ENCODE measurements at places on chromosomes 7 and 10. TPM values are rescaled to one million over a fixed set of nuclear protein-coding genes. Genes with fewer than 3 reads are reported as not detected.
A peak's percentile ranks its signal among the peaks of the same experiment; 100 is the strongest.

GRCh38 chr10:14371581-14371980 lies 40.9 kb upstream of the FRMD4A start:
- no peak for DNase-seq

Gene ATRNL1
- total RNA-seq: 6.9 TPM

Gene APBB1IP
- not detected for total RNA-seq

Gene ZNF804B
- not detected for total RNA-seq

- DNase-seq: no peak
Observed at GRCh38 chr7:150695654-150696053, 10.1 kb downstream of the GIMAP2 start.

Gene GSTK1
- total RNA-seq: 61.6 TPM

DNA sequence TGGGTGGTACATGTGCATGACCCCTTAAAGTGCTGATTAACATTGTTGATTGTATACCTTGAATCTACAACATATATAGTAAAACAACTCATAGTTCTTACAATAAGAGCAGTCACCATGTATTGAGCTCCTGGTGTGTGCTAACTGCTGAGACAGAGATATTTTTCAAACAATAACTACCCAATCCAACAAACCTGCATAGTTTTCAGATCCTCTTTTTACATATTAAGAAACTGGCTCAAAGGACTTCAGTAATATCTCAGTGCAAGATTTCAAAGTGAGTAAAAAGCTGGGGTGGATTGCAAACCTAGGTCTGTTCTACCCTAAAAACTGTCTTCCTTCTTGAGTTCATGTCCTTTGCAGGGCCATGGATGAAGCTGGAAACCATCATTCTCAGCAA lies 272.2 kb downstream of the SNX13 start:
- DNase-seq: no peak

Gene INSYN2A
- total RNA-seq: not detected

GRCh38 chr10:35351021-35351420 lies 14.7 kb downstream of the CCNY start:
- DNase-seq: no peak

- DNase-seq: peak; percentile 91
Observed at GRCh38 chr10:132223156-132223590, 36.4 kb downstream of the DPYSL4 start.

GRCh38 chr7:31110331-31111108 lies 58.4 kb downstream of the ADCYAP1R1 start:
- no peak for DNase-seq

Gene EN2
- total RNA-seq: not detected

GRCh38 chr10:22486431-22486830 lies 141.1 kb downstream of the SPAG6 start:
- no peak for DNase-seq

GRCh38 chr7:36638586-36639263 lies 85.6 kb downstream of the AOAH start:
- DNase-seq: no peak

GRCh38 chr7:47505312-47506007 lies 76.5 kb downstream of the TNS3 start:
- no peak for DNase-seq

Gene ASB4
- not detected for total RNA-seq

DNA sequence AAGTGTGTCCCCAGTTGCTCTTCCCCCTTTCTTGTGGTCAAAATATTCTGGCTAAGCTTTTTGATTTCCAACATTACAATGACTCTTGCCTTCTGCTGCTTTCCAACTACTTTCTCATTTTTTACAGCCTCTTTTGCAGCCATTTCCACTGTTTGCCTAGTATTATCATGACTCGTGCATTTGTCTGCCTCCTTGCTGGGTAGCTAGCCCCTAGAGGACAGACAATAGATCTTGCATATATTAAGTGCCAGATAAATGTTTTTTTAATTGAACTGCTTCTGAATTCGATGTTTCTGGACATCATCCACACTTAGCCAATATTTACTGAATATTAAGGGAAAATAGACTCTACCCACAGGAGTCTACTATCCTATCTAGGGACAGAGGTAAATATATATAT lies 124.5 kb downstream of the POU6F2 start:
- DNase-seq: no peak

DNA sequence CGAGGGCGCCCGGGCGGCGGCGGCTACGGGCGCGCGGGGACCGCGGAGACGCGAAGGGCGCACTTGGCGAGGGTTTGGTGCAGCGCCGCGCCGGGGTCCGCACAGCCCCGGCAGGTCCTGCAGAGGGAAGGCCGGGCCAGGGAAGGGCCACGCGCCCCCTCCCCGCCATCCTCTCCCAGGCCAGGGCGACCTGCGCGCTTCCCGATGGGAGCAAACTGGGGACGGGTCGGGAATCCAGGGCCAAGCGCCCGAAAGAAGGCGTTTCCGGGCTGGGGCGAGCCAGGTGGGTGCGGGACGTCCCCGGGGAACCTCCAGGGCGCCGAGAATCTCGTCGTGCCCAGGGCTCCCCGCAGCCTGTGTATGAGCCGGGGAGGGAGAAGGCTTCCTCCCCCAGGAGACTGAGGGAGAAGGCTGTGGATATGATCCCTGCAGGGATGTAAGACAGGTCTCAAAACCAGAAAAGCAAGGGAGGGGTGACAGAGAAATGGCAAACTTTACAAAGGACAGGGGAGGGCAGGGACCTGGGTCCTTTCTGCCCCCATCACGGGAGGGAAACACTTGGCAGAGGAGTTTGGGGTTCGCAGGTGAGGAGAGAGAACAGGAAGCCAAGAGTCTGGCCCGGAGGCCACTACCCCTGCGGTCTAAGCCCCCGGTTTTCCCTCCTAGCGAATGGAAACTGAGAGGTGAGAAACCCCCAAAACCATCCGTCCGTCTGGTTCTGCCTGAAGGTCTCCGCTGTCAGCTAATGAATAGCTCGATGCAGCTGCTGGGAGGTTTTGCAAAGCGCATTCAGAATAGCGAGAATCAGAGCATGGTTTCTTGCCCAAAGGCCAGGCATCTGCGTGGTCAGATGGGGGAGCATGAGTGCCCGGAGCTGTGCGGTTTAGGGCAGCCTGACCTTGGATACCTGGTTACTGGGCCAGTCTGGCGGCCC lies 674 bp downstream of the AMZ1 start:
- peak; percentile 51 for DNase-seq

Gene FFAR4
- 0.04 TPM for total RNA-seq

GRCh38 chr10:70744617-70745143 lies 40.5 kb downstream of the TBATA start:
- DNase-seq: no peak

DNA sequence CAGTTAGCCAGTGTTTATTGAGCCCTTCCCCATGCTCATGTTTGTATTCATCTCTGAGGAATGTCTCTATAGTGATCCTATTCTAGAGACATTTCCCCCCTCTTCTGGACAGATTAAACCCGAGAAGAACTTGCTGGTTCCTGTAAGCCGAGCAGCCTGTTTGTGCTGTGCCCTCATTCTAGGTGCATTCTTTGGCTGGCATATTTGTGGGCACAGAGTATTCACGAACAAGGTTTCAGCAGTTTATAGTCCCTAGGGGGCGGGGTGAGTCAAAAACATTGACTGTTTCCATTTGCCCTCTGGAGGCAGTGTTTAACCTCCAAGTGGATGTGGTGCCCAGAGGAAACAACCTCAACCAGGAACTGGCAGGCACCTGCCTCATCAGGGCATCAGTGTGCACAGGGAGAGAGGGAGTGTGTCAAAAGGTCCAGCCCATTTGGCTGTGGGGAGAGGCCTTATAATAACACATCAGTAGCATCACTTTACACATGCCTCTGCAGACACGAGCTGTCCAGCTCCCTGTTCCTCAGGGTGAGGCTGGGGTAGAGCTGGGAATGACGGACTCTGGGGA lies 273.3 kb upstream of the LRGUK start:
- DNase-seq: peak; percentile 72

Gene SPDYE9
- not detected for total RNA-seq

DNA sequence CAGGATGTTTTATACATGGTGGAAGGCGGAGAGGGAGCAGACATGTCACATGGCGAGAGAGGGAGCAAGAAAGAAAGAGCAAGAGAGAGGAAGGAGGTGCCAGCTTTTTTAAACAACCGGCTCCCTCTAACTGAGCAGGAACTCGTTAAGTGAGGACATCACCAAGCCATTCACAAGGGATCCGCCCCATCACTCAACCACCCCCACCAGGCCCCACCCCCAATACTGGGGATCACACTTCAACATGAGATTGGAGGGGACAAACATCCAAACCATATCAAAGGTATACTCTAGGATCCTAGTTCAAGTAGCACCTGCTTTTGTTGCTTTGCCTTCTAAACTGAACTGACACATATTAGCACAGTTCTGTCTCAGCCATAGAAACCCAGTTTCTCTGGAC lies 141.9 kb upstream of the KLF14 start:
- DNase-seq: no peak

- no peak for DNase-seq
Observed at GRCh38 chr10:21385996-21386585, 139.4 kb downstream of the SKIDA1 start.

GRCh38 chr10:114593816-114594468 lies 64.1 kb downstream of the ABLIM1 start:
- DNase-seq: no peak

DNA sequence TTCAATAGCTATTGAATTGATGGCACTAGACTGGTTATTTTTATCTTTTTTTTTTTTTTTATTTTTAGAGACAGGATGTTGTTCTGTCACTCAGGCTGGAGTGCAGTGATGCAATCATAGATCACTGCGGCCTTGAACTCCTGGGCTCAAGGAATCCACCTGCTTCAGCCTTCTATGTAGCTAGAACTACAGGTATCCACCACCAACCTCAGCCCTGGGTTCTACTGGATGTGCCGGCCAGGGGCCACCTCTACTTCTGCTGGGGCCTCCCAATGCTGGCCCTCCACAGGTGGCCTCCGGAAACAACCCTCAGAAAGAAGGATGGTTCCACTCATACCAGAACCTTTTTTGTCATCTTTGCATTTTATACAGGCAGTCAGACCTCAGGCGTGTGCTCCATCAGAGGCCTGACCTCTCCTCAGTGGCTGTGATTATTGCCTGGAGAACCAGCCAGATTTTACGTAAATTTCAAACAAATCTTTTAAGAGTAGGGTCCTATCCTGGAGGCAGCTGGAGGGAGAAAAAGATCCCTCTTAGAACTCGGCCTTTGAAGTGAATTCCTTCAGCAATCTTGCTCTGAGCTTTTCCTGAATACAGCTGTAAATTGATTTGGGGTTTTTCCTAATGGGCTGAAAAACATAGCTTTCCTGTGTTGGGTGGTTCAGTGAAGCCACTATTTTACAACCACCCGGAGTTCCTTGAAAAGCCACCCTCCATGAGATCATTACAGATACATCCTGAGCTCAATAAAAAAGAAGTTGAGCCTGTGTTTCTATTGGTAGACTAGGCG lies 110.0 kb downstream of the SPAG6 start:
- DNase-seq: no peak

Gene KCNH2
- 11.1 TPM for total RNA-seq

DNA sequence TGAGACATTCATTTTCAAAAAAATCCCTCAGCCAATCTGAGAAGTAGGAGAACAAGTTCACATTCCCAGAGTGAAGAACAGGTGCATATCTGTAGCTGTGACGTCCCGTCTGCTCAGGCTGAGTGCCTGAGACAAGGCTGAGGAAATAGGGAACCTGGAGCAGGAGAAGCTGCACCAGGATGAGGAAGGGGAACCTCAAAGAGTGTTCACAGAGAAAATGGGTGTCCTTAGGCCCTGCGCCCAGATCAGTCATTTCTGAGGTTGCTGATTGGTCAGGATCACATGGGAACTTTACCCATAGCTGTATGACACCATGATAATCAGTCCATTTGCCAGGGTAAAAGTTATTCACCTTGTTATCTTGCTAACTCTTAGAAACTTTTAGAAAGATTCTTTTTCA lies 34.2 kb upstream of the TARP start:
- DNase-seq: no peak

Gene LRRTM3
- 0.03 TPM for total RNA-seq

Gene ZPBP
- not detected for total RNA-seq

Gene PPP1R9A
- total RNA-seq: 40.7 TPM
